Amygdala (tissue), 56 donors: ENCODE measurements at places on chromosomes 3 and 15.

- DNase-seq = peak; percentile 41
These were observed 24.3 kb downstream of the CACNA2D3 start for GRCh38 chr3:54146506-54147239.

DNA sequence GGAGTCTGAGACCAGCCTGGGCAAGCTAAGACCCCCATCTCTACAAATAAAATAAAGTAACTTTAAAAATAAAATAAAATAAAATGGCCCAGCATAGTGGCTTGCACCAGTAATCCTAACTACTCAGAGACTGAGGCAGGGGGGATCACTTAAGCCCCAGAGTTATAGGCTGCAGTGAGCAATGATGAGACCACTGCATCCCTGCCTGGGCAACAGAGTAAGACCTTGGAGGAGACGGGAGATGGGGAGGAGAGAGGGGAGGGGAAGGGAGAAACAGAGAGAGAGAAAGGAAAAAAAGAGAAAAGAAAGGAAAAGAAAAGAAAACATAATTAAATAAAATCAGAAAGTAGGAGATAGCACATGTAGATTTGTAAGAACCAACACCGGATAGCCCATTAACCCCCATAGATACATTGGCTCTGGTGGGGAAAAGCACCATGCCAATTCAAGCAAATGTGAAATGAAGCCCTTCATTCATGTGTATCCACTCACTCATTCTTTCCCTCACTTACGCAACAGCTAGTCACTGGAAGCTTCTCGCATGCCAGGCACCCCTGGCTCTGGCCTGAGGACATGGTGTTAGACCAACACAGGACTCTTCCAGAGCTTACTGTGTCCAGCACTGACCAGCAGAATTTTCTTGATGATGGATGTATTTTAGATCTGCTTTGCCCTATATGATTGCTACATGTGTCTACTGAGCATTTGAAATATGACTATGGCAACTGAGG is 183.2 kb downstream of the MAGI1 start:
- no peak for DNase-seq

DNA sequence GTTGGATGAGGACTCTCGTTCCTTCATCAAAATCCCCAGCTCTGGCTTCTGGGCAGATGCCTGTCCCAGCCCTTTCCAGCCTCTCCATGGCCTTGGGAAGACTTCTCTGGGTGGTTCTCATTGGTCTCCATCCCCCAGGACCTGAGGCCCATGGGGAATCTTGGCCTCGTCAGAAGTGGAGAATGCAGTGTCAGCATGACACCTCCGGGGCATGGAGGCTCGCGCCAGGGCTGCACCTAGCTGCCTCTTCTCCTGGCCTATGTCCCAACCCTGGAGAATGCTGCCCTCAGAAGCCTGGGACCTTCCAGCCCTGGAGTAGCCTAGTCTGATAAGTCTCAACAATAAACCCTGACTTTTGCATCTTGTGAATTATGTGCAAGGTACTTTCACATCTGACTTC is 3.0 kb downstream of the KBTBD13 start:
- DNase-seq = no peak

- no peak for DNase-seq
These were observed 33.9 kb downstream of the ILDR1 start for GRCh38 chr3:121988146-121988545.

DNA sequence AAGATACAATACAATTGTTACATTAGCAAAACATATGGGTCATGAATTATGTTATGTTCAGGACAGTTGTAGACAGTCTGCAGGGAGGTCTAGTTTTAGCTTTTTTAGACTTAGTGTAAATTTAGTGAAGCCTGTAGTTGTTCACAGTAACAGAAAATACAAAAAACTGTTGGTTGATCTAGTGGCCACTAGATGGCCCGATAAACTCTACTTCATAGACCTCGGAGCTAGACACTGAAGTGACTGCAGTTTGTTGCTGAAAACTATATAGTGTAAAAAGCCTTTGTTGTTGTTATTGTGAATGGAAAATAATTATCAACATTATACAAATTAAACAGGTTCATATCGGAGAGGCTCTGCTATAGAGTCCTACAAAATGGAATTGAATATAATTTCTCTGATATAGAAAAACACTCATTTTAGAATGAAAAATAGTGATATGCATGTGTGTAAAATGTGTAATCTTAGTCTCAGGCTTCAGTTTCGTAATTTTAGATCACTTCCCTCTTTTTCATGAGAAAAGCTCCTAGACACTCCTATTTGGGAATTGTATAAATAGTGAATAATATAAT is 18.3 kb downstream of the MAGEL2 start:
- no peak for DNase-seq

- DNase-seq = no peak
These were observed 323.4 kb downstream of the LRTM1 start for GRCh38 chr3:54604495-54604894.

GRCh38 chr3:129599607-129600006 is 6.9 kb downstream of the PLXND1 start:
- DNase-seq = no peak

DNA sequence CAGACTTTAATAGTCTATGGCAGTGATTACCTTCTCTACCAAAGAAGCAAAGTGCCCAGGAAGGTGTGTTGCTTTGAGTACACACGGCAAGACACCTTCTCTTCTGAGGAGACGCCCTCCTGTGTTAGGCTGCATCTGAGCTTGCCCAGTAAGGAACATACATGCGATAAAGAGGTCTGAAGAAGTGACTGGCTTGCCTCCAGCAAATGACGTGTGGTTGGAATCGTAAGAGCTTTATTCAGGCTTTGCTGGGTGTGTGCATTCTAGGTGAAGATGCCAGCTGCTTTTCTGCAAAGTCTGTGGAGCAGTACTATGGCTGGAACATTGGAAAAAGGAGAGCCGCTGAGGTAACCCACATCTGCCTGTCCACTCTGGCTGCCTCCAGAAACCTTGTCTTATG is 22.4 kb downstream of the MAP6D1 start:
- no peak for DNase-seq

- DNase-seq = peak; percentile 82
These were observed 162.5 kb upstream of the TBL1XR1 start for GRCh38 chr3:177359593-177360357.

DNA sequence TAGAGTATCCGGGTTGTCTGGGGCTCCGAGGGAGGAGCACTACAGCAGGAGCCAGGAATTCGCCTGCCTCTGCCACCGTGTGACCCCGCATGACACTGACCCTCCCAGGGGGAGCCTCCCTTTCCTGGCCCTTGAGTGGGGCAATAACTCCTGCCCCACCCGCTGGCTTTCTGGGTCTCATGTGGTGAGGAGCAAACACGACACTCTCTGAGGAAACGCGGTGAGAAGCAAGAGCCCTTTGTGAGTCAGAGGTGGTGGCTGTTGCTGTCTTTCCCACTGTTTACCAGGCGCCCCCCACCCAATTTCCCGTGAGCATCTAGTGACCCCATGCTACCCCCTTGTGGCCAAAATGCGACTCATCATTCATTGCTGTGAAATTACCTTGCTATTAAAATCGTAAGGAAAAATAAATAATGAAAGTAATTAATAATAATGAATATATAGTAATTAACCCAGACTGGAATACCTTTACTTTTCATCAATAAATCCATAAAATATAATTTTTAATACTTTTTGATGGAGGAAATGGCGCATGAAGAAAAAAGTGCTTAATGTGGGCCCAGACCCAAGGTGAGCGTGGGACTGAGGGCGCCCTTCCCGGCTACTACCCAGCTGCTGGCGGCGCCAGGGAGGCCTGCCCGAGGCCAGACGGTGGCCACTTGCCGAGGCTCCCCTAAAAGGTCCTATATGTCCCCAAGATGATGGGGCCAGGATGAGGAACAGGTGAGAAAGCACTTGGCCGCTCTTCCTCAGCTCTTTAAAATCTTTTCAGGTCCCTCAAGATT is 29.3 kb downstream of the CCNL1 start:
- peak; percentile 36 for DNase-seq

DNA sequence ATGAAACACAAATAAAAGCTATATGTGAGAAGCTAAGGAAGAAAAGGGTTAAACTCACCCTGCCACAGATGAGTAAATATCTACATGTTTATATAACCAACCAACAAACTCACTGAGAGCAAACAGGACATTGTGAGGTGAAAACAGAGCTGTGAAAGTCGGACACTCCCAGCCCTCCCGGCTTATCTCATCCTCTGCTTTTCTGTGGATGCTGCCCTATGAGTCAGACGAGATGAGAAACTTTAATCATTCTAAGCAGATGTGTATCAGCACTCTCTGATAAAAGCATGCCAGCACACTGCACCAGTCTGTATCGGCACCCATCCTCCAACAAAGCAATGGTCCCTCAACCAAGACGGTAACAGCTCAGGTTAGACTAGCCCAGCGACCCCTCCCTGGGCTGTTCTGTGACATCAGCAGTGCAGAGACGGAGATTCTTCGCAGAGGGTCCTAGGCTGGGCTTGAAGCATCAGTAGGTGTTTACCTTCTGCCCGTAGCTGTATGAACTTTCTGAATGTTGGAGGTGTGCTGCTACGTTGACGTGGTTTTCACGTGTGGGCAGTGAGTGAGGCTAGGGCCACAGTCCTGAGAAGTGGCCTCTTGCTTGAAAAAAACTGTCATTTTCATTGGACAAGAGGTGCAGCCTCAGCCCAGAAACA is 119.8 kb upstream of the ALDH1A3 start:
- no peak for DNase-seq

DNA sequence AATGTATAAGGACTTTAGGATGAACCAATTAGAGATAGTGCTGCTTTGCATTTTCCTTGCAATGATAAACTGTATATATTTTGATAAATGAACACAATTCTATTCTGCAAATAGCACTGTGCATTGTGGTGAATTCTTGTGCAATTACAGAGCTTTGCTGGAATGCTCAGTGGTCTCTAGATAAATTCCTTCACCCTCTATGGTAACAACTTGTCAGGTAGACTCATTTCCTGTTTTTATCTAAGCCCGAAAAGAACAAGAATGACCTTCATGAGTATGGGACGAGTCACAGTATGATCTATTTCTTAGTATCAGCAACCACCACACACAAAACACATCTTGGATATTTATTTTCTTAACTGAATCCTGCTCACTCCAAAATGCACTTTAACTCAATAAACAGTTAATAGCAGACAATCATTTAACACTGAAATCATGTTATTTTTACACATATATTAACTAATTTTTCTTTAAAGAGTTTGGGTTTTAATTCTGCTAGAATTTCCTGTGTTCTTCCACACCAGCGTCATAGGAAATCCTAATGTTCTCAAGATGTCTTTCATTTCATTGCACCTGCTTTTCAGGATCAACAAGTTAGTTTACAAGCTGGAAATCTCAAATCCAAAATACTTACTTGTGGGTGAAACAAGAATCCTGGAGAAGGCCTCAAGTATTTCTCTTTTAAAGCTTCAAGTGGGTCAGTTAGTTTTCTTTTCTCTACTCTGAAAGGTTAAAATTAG is 551.2 kb downstream of the MECOM start:
- no peak for DNase-seq

- no peak for DNase-seq
These were observed 266.4 kb downstream of the FAM43A start for GRCh38 chr3:194951931-194952582.

DNA sequence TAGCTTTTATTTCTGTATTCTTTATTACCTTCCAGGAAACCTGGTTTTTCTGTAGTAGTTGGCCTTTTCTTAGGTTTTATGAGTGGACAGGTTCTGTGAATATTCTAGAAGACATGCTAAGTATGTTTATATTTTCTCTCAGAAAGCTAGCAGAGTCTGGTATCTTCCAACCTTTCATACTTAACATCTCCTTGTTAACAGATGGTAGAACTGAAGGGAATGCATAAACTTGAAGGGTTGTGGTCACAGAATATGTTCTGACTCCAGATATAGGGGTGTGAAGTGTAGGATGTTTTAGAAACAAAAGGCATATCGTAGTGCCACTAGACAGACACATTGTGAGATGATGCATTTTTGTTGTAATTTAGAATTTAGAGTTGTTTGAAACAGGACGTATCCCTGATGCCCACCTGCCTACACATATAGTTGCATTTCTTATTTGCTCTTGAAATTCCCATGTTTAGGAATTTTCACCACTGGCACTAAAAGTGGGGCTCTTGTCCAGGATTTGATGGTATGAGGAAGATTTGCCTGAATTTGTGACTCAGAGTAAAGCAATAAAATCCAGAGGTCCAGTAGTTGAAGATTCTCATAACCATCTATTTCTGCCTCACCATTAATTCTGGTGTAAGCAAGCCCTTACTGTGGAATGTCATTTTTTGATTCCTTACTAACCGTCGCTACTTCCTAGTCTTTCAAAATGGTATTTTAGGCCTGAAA is 274.5 kb downstream of the FEZF2 start:
- no peak for DNase-seq

DNA sequence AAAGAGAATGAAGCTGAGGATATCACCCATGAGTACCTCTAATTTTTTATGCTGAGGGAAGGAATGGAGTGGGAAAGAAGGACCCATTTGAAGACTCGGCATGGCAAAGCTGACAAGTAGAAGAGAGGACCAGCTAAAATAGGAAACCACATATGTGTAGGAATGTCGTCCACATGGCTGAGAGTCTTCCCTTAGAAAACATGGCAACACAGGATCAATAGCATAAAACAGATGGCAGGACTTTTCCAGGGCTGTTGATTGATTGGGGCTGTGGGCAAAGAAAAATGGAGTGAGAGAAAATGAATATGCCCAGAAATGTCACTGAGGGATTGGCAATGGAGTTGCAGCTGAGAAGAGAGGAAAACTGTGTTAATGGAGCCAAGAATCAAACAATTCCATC is 76.2 kb upstream of the PRICKLE2 start:
- DNase-seq = no peak

- DNase-seq = no peak
These were observed 20.0 kb upstream of the PLCL2 start for GRCh38 chr3:16864610-16865313.

- DNase-seq = no peak
These were observed 129.5 kb upstream of the ABI3BP start for GRCh38 chr3:101122681-101123080.

DNA sequence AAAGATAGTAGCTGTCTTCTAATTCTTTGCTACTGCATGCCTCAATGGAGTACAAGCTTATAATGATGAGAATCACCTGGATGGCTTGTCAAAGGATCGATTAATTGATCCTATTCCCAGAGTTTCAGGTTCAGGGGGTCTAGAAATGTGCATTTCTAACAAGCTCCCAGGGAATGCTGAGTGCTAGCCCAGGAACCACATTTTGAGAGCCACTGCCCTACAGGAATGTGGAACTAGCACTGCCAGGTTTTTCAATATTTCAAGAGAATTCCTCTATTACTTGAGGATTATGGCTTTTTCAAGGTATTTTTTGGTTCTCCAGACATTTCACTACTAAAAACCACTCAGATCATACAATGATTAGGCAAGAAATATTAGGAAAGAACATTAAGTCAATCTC is 52.7 kb downstream of the RARB start:
- no peak for DNase-seq

- no peak for DNase-seq
These were observed 76.2 kb downstream of the PRICKLE2 start for GRCh38 chr3:64148955-64149653.

DNA sequence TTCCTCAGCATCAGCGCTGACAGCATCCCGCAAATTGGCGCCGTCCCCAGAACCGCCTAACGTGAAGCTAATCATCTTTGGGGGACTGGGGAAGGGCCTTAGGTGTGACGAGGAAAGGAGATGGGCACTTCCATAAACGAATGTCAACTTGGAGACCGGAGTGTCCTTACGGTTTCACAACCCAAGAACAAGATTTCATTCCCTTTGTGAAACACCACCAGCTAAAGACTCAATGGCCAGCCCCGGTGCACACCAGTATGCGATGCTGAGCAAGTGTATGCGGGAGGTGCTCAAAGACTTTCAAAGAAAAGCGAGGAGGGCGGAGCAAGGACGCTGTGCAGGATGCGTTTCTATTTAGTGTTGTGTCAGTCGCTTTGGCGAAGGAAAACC is 759 bp upstream of the TTBK2 start:
- DNase-seq = peak; percentile 59
